ENCODE measurements at places on chromosomes 5 and 9. TPM values are rescaled to one million over a fixed set of nuclear protein-coding genes. Genes with fewer than 3 reads are reported as not detected.

Gene ANXA2R
- 1.2 TPM for total RNA-seq

Gene LOX
- total RNA-seq: 6.8 TPM

Gene SPINK1
- total RNA-seq: 1.8 TPM

DNA sequence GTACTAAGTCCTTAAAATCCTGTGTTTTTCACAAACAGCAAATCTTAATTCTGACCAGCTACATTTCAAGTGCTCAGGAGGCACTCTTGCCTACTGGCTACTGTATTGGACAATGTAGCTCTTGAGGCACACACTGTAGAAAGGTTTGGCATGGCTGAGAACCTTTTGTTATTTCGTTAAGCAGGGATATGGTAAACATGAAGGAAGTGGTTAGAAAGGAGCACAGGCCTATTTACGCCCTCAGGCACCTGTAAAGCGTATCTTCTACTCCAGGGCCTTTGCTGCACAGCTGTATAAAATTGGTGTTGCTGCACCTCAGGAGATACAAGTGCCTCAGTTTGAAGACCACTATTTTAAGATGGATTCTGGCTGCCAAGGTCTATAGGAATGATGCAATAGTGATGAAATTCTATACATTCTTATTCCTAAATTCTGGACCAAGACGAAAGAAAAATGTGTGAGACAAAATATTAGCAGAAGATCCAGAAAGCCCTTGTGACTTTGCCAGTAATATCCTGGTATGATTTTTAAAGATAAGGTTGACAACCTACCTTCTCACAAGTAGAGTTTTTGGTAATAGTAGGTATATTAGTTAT, 9.3 kb upstream of the OTULIN start:
- DNase-seq: no peak

GRCh38 chr9:14018081-14018480, 295.9 kb downstream of the NFIB start:
- DNase-seq: no peak

- no peak for DNase-seq
These were observed 340 bp downstream of the ELAVL2 start for GRCh38 chr9:23825700-23826099.

- no peak for DNase-seq
These were observed 33.9 kb upstream of the RAD23B start for GRCh38 chr9:107249131-107249533.

GRCh38 chr5:82534986-82535385, 256.8 kb upstream of the RPS23 start:
- DNase-seq: no peak
